ENCODE measurements at places on chromosomes 5 and 9.

DNA sequence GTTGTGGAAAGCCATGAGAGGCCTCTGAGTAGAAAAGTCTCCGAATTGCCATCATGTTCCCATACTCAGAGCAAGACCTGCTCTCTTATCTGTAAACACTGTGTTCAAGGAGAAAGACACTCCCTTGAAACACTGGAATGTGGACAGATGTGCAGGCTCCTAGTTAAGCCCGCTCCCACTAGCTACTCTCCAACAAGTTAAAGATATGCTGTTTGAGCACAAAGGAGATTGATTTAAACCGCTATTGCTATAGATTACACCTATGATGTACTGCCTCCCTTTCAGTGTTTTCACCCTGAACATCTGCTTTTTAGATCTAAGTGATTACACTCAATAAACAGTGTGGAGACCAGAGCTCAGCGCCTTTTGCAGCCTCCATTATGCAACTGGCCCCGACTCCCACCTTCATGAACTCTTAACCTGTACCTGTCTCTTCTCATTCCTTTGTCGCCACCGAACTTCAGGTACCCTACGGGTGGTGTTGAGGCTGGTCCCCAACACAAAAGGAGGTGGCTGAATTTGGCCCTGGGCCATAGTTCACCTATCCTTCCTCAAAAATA, 47.5 kb downstream of the TMEM245 start:
- DNase-seq, result peak; percentile 15

- no peak for DNase-seq
These were observed 3.2 kb downstream of the RBM18 start for GRCh38 chr9:122261469-122261881.

GRCh38 chr9:90107726-90108655, 503.2 kb downstream of the GADD45G start:
- DNase-seq, result no peak

DNA sequence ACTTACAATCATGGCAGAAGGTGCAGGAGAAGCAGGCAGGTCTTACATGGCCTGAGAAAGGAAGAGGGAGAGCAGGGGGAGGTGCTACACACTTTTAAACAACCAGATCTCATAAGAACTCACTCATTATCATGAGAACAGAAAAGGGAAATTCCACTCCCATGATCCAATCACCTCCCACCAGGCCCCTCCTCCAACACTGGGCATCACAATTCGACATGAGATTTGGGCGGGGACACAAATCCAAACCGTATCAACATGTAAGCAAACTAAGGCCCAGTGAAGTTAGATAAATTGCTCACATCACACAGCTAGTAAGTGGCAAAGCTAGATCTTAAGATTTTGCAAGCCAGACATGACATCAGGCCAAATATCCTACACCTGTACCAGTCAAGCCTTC, 48.3 kb upstream of the RIC1 start:
- no peak for DNase-seq

GRCh38 chr5:128701301-128701700, 163.3 kb upstream of the FBN2 start:
- no peak for DNase-seq

DNA sequence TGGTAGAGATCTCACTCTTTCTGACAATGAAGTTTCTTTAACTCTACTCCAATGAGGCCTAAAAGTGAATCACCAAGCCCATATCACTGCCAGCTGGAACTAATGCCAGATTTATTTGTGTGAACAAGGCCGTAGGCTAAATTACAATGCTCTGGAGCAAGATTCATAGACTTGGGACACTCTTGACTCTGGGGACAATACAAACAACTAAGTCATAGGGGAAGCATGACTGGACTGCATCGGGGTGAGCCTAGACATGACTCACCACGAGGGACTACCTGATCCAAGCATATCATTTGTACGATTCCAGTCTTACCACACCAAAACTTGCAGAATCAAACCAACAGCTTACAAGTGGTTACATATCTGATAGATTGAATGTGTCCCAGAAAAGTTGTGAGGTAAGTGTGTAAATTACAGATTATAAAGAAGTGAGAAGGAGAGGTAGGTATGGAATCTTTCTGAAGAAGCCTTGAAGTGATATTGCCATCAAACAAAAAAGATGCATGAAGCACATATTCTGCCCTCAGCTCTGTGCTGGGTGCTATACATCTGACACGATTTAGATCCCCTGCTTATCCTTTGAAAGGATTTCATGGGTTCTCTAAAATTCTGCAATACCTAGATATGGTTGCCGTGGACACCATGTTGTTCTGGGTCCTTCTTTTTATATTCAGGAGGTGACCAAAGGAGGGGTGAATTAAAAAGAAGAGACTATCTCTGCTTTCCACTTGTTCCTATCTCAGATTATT, 199.3 kb upstream of the PDE4D start:
- no peak for DNase-seq

GRCh38 chr9:20649381-20649780, 27.1 kb upstream of the MLLT3 start:
- DNase-seq, result no peak
